ENCODE measurements at places on chromosomes 1 and 21. TPM values are rescaled to one million over a fixed set of nuclear protein-coding genes. Genes with fewer than 3 reads are reported as not detected.

The CLCNKA gene
- total RNA-seq, result 0.23 TPM

The COL9A2 gene
- total RNA-seq, result 7.2 TPM

The TSHB gene
- not detected for total RNA-seq

The C1QA gene
- 17.5 TPM for total RNA-seq

The PLA2G2A gene
- not detected for total RNA-seq

The SSU72 gene
- total RNA-seq, result 51.7 TPM

The LCE2C gene
- total RNA-seq, result not detected

The FAM72D gene
- total RNA-seq, result 0.92 TPM

The ATP1A4 gene
- total RNA-seq, result under 0.01 TPM

The HPDL gene
- total RNA-seq, result 1.2 TPM

The BEND5 gene
- 17.5 TPM for total RNA-seq

The POFUT2 gene
- 14.5 TPM for total RNA-seq

The ROR1 gene
- 2.3 TPM for total RNA-seq

The ALX3 gene
- 0.23 TPM for total RNA-seq

The GSTM5 gene
- total RNA-seq, result 6.2 TPM

The SLC1A7 gene
- not detected for total RNA-seq

The KRTAP10-1 gene
- not detected for total RNA-seq

The S100B gene
- 57.0 TPM for total RNA-seq

The HAPLN2 gene
- total RNA-seq, result 0.23 TPM

The KCNK2 gene
- 34.8 TPM for total RNA-seq

The TRIM58 gene
- 8.3 TPM for total RNA-seq

The RYR2 gene
- total RNA-seq, result 27.9 TPM

The LDLRAD1 gene
- total RNA-seq, result not detected

The DYNLT4 gene
- not detected for total RNA-seq

The SCCPDH gene
- 72.7 TPM for total RNA-seq

The HLX gene
- 1.2 TPM for total RNA-seq

The SPRR3 gene
- not detected for total RNA-seq

The AJAP1 gene
- 25.4 TPM for total RNA-seq

The FAM177B gene
- 0.23 TPM for total RNA-seq

The SHE gene
- 2.5 TPM for total RNA-seq

The AADACL3 gene
- not detected for total RNA-seq

The MROH9 gene
- not detected for total RNA-seq

The USH2A gene
- total RNA-seq, result 1.4 TPM

The SLC44A3 gene
- total RNA-seq, result 5.1 TPM

The GBP6 gene
- 0.69 TPM for total RNA-seq

The SYT6 gene
- total RNA-seq, result 19.1 TPM

The CAMK1G gene
- total RNA-seq, result 4.4 TPM

The TINAGL1 gene
- 3.0 TPM for total RNA-seq

The FCN3 gene
- total RNA-seq, result not detected

The ARMH1 gene
- total RNA-seq, result 5.8 TPM

The LRRC71 gene
- 1.2 TPM for total RNA-seq

The MRPL37 gene
- total RNA-seq, result 35.5 TPM

The BTG2 gene
- 16.8 TPM for total RNA-seq

The JMJD4 gene
- total RNA-seq, result 11.8 TPM

The AGO3 gene
- total RNA-seq, result 27.9 TPM
